ENCODE measurements at places on chromosomes 12 and 14. TPM values are rescaled to one million over a fixed set of nuclear protein-coding genes. Genes with fewer than 3 reads are reported as not detected.

DNA sequence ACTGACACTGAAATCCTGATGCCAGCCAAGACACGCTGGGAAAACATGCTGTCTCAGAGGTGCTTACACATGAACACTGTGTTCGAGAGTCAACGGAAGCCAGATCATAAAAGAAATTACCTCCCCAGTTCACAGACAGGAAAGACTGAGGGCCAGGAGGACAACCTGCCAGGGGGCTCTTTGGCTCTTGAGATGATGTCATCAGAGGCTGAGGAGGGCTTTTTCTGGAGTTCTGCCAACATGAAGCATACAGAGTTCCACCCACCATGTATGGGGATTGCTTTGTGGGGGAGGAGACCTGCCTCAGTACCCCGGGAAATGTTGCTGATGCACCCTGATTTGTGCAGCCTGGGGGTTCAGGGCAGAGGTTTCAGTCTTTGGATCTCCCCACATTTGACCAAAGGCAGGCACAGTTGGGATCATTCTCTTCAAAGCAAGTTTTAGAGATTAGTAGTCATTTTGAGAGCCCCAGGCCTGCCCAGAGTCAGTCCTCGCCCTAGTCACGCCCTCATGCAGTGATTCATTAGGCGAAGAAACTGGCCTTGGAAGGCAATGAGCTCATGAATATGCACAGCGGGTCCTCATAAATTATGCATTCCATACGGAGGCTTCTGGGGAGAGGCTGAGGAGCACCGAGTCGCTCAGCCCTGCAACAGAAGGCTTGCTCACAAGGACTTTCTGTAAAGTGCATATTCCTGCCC lies 34.9 kb upstream of the EML1 start:
- H3K36me3 ChIP-seq: no peaks in the 10 kb centered on the region
- H3K4me3 ChIP-seq: no peak overlapping the region
- H3K27me3 ChIP-seq: no peaks in the 10 kb centered on the region
- peak; percentile 65 for DNase-seq

DNA sequence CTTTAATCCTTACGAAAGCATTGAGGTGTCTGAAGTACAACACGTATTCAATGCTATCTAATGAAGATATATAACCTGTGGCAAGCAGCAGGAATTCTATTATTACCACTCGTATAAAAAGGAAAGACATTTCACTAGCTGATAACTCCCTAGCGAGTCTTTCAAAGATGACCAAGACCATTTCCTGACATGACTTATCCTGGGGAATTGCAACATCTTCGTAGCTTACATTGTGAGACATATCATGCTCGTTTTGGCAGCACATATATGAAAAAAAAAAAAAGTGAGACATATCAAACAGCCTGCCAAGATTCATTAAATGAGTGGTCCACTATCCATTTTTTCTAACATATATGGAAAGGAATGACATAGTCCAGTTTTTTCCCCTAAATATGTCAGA lies 337.0 kb downstream of the FSCB start:
- H3K4me3 ChIP-seq: no peak overlapping the region
- no peaks in the 10 kb centered on the region for H3K36me3 ChIP-seq
- no peaks in the 10 kb centered on the region for H3K27me3 ChIP-seq
- H3K4me1 ChIP-seq: no peaks in the 10 kb centered on the region
- no peak overlapping the region for H3K27ac ChIP-seq

IPO4 gene
- total RNA-seq: 140 TPM

PLEKHH1 gene
- total RNA-seq: 15.0 TPM

DNA sequence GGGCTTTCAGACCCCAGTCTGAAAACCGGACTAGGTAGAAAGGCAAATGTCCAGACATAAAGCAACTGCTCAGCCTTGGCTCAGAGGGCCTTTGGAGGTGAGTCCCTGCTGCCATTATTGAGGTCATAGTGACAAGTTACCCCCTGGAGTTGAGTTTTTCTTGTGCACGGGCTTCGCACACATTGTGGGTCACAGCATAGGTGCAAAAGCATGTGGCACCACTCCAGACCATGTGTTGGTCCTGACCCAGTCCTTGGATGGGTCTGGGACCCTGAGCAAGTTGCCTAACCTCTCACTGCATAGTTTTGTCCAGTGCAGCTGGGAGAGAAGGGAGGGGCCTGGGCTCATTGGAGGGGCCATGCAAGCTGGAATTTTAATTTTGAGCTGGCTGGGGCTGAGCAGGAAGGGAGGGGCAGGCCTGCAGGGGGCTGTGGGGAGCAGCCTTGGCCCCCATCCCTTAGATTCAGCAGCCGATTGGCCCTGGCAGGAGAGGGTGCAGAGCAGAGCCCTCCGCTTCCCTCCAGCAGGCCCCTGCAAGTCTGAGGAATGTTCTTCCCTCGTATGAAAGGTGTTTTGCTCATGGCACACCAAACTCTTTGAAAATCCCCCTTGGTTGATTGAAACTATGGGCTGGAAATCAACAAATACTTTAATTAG lies 4.2 kb upstream of the KRT5 start:
- H3K4me3 ChIP-seq: no peak overlapping the region
- no peaks in the 10 kb centered on the region for H3K36me3 ChIP-seq
- H3K4me1 ChIP-seq: no peaks in the 10 kb centered on the region

DNA sequence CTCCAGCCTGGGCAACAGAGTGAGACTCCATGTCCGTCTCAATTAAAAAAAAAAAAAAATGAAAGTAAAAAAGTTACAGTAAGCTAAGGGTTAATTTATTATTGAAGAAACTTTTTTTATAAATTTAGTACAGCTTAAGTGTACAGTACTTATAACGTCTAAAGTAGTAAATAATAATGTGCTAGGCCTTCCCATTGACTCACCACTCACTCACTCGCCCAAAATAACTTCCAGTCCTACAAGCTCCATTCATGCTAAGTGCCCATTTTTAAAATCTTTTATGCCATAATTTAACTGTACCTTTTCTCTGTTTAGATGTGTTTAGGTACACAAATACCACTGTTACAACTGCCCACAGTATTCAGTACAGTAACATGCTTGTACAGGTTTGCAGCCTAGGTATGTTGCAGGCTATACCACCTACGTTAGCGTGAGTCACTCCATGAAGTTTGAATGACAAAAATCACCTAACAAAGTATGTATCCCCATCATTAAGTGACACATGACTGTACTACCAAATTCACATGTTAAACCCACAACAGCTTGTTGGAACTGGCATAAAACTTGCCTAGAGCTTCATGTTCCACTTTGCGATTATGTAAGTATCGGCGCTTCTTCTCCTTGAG lies 10.7 kb downstream of the KANSL2 start:
- no peak overlapping the region for H3K4me3 ChIP-seq
- no peaks in the 10 kb centered on the region for H3K27me3 ChIP-seq
- H3K36me3 ChIP-seq: peaks cover 69% of the 10 kb centered on the region
- no peak overlapping the region for H3K27ac ChIP-seq

VRTN gene
- not detected for total RNA-seq

- no peak for DNase-seq
- H3K27ac ChIP-seq: no peak overlapping the region
- no peak overlapping the region for H3K4me3 ChIP-seq
- H3K36me3 ChIP-seq: no peaks in the 10 kb centered on the region
- H3K27me3 ChIP-seq: no peaks in the 10 kb centered on the region
These were observed 8.4 kb upstream of the CIT start for GRCh38 chr12:119885549-119885948.

GRCh38 chr14:55285048-55285652 lies 13.9 kb downstream of the FBXO34 start:
- no peak overlapping the region for H3K4me3 ChIP-seq
- no peak for DNase-seq
- peaks cover 4% of the 10 kb centered on the region for H3K4me1 ChIP-seq
- no peaks in the 10 kb centered on the region for H3K27me3 ChIP-seq

DNA sequence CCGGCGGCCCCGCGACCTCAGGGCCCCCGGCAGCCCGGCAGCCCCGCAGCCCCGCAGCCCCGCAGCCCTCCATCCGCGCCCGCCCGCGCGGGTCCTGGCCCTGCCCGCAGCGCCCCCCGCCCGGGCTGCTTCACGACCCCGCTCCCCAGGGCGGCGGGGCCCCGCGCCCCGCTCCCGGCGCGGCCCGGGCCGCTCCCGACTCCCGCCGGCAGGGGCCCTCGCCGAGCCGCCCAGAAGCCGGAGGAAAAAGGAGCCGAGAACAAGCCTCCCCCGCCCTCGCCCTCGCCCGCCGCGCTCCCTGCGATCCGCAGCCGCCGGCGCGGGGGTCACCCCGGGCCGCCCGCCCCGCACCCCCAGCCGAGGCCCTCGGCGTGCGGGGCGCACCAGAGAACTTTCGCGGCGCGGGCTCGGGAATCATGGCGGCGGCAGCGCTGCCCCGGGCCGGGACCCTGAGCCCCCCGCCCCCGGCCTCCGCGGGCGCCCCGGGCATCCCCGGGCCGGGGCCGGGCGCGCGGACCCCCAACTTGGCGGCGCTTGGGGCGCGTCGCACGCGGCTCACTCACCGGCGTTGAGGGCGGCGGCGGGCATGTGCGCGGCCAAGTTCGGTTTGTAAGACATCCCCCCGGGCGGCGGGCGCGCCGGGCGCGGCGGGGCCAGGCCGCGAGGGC lies 521 bp downstream of the CDK2AP1 start:
- peak; percentile 82 for DNase-seq
- H3K27ac ChIP-seq: peak overlapping the region; percentile 83
- no peaks in the 10 kb centered on the region for H3K27me3 ChIP-seq
- peak overlapping the region; percentile 98 for H3K4me3 ChIP-seq

TAS2R8 gene
- total RNA-seq: not detected

DNA sequence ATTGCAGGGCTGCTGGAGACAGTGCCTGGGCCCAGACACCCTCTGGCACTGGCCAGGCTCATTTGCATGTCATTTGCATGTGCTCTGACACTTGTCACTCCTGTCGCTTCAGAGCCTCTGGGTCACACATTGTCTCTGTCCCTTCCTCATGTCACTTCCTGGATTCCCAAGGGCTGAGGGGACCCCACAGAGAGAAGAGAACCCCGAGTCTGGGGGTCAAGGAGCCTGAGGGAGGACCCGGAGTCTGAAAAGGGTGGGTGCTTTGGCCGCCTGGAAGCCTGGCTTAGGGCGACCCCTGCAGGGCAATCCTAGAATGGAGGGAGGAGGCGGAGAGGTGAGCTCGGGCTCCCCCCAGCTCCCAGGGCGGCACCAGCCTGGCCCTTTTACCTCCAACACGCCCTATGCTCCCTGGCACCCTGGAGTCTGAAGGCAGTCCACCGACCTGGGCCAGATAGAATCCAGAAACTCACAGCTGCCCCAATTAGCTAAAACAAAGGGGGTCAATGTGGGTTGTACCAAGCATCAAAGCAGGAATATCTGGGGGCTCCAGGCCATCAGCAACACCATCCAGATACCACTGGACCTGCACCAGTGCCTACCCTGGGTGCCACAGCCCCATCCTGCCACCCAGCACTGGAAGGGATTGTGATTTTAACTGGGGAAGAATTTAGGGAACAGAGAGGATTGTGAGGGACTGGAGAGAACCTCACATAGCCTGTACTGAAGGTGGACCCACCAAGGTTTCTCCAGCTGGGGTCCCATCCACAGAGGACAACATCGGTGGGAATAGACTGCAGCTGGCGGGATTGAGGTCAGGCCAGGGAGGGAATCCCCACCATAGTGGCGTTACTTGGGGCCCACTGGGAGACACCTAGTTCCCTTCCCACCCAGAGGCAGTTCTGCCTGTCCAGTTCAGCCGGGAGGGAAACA lies 21.8 kb upstream of the KRT78 start:
- H3K4me3 ChIP-seq: no peak overlapping the region
- H3K27ac ChIP-seq: peak overlapping the region; percentile 56
- H3K36me3 ChIP-seq: no peaks in the 10 kb centered on the region
- no peaks in the 10 kb centered on the region for H3K27me3 ChIP-seq

- H3K27ac ChIP-seq: no peak overlapping the region
- peaks cover 10% of the 10 kb centered on the region for H3K36me3 ChIP-seq
- H3K4me3 ChIP-seq: no peak overlapping the region
- no peaks in the 10 kb centered on the region for H3K4me1 ChIP-seq
- no peak for DNase-seq
- no peaks in the 10 kb centered on the region for H3K27me3 ChIP-seq
These were observed 33.2 kb downstream of the ZNF664 start for GRCh38 chr12:124006085-124006845.

DNA sequence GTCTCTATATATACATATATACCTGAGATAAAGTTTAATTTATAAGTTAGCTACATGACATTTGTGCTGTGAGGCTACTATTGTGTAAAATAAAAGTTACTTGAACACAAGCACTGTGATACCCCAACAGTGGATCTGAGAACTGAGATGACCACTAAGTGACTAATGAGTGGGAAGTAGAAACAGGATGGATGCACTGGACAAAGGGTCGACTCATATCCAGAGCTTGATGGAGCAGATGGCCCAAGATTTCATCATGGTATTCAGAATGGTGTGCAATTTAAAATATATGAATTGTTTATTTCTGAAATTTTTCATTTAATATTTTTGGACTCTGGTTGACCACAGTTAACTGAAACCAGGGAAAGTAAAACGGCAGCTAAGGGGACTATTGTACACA lies 908.6 kb upstream of the MDGA2 start:
- DNase-seq: no peak
- H3K4me3 ChIP-seq: no peak overlapping the region
- H3K27me3 ChIP-seq: no peaks in the 10 kb centered on the region
- no peak overlapping the region for H3K27ac ChIP-seq
- H3K4me1 ChIP-seq: no peaks in the 10 kb centered on the region
- H3K36me3 ChIP-seq: no peaks in the 10 kb centered on the region

CCDC175 gene
- total RNA-seq: not detected

DNA sequence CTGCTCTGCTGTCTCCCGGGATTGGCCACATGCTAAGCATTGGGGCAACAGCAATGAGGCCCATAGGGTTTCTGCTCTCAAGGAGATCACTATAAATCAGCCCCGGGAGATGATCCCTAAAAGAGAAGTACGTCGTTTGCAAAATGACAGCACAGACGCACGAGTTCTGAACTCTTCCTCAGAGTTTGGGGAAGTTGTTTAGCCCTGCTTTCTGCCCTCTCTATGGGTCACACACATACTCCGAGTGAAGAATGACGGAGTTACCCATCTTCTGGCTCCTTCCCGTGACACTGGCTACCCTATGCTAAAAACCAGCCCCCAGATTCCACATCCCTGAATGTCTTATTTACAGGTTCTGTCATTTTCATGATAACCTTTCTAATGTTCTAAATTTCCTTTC lies 258.0 kb upstream of the PLEKHG7 start:
- no peaks in the 10 kb centered on the region for H3K36me3 ChIP-seq
- no peaks in the 10 kb centered on the region for H3K4me1 ChIP-seq
- H3K4me3 ChIP-seq: no peak overlapping the region
- H3K27ac ChIP-seq: peak overlapping the region; percentile 12
- DNase-seq: peak; percentile 66

- peak; percentile 87 for DNase-seq
- no peak overlapping the region for H3K4me3 ChIP-seq
- H3K36me3 ChIP-seq: no peaks in the 10 kb centered on the region
These were observed 140.3 kb upstream of the NUDT4 start for GRCh38 chr12:93237235-93237915.

LRRC10 gene
- not detected for total RNA-seq

TRIM9 gene
- 4.2 TPM for total RNA-seq

DNA sequence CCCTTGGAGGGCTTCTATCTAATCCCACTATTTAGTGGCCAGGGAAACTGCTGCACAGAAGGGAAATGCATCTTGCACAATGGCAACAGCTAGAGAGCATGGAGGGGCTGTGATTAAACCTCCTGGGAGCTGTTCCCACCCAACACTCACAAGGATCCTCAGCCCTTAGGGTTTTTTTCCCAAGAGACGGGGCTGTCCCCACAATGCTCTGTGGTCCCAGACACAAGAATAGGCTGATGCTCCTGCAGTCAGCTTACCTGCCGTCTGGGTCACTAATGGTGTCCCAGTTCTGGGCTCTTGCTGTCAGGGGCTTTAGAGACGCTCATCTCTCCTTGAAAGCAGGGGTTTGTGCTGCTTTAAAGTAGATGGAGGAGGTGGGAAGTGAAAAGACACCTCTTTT lies 4.6 kb downstream of the SERPINA1 start:
- DNase-seq: peak; percentile 13
- H3K4me3 ChIP-seq: no peak overlapping the region
- no peaks in the 10 kb centered on the region for H3K36me3 ChIP-seq
